ENCODE measurements at places on chromosomes 2 and 18. TPM values are rescaled to one million over a fixed set of nuclear protein-coding genes. Genes with fewer than 3 reads are reported as not detected.

GRCh38 chr2:238168196-238169047 lies 9.7 kb downstream of the ERFE start:
- DNase-seq, result no peak

GRCh38 chr2:231348173-231348572 lies 47.3 kb upstream of the B3GNT7 start:
- DNase-seq, result no peak

- no peak for DNase-seq
Measured at GRCh38 chr18:60693426-60693825, 320.9 kb upstream of the MC4R start.

DNA sequence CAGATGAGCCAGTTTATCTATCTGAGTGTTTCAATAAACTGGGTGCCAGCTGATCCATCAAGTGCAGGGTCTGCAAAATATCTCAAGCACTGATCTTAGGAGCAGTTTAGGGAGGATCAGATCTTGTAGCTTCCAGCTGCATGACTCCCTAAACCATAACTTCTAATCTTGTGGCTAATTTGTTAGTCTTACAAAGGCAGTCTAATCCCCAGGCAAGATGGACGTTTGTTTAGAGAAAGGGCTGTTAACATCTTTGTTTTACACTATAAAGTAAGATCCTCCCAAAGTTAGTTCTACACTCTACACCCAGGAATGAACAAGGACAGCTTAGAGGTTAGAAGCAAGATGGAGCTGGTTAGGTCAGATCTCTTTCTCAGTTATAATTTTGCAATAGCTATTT lies 28.7 kb upstream of the HNMT start:
- DNase-seq, result no peak

DNA sequence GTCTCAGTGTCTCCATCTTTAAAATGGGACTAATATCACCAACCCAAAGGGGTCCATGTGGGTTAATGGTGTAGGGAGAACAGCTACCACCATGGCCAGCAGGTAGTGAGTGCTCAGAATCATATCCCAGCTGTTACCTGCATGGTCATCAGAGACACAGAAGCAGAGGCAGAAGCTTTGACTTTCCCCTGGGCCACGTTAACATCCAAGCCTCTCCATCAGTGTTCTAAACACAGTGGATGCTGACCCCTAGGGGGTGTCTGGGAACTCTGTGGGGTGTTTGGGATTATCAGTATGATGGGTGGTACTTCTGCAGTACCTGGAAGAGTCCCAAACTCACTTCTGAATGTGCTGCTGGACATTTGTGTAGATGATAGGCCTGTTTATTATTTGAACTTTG lies 93.6 kb downstream of the GYPC start:
- no peak for DNase-seq

DNA sequence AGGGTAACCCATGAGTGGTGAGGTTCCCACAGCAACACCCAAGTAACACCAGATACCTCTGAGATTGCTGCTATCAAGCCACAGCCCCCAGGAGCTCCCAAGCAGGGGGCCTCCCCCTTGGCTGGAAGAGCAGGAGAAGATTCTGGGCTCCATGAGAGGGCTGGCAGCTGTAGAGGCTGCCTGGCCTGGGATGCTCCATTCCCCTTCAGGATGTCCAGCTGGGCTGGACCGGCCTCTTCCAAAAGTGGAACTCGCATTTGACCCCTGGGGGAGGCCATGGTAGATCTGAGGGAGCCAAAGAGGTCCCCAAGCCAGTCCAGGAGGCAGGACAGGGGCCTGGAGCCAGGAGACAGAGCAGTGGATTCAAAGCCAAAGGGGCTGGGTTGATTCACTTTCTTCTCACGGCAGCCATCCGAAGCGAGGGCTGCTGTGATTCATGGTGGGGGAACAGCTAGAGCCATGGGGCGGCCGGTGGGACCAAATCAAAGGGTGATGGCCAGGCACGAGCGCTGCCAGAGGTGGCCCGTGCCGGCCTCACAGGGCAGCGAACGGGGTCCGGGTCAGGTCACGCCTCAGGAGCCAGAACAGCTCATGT lies 95.3 kb upstream of the ID2 start:
- no peak for DNase-seq

- no peak for DNase-seq
Measured at GRCh38 chr2:136255648-136256461, 137.9 kb upstream of the CXCR4 start.

DNA sequence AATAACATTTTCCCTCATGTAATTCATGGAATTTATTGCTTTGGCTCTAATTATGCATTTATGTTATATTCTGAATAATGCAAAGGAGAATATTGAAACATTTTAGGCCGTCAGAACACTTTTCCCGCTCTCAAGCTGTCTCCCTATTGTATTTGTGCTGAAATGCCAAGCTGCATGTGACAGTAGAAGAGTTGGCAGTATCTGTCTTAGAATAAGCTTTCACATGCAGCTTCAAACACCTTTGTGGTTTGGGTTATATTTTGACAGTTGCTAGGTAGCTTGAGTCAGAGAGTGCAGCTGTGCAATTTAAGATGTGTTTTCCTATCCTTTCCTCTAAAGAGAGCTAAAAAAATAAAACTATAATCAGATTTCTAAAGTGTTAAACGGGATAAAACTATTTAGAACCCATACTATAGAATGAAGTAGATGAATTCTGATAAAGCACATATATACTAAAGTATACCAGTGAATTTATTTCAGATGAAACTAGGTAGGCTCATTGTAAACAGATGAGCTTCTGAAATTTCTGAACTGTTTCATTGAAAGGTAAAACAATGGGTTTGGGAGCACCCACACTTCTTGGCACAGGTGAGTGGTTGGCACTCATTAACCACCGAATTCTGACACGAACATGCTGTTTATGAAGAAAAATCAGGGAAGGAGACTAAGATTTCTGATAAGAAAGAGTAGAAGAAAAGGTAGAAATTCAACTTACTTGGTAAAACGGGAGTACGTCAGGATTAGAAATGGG lies 43.4 kb downstream of the PLCL1 start:
- DNase-seq, result no peak

GRCh38 chr18:3814816-3815215 lies 364.8 kb downstream of the TGIF1 start:
- DNase-seq, result no peak

Gene RAB3GAP1
- total RNA-seq, result 61.7 TPM

Gene MFF
- 109 TPM for total RNA-seq

Gene KANSL1L
- total RNA-seq, result 48.1 TPM

Gene PLA2R1
- total RNA-seq, result 12.2 TPM

Gene ICA1L
- total RNA-seq, result 28.8 TPM

All from sigmoid colon (tissue), 7 donors.